ENCODE measurements at places on chromosomes 6 and 20.
A peak's percentile ranks its signal among the peaks of the same experiment; 100 is the strongest.

GRCh38 chr6:45416700-45417099 lies 39.0 kb upstream of the SUPT3H start:
- no peak for DNase-seq

GRCh38 chr6:5501837-5502236 lies 240.5 kb downstream of the FARS2 start:
- DNase-seq, result no peak

DNA sequence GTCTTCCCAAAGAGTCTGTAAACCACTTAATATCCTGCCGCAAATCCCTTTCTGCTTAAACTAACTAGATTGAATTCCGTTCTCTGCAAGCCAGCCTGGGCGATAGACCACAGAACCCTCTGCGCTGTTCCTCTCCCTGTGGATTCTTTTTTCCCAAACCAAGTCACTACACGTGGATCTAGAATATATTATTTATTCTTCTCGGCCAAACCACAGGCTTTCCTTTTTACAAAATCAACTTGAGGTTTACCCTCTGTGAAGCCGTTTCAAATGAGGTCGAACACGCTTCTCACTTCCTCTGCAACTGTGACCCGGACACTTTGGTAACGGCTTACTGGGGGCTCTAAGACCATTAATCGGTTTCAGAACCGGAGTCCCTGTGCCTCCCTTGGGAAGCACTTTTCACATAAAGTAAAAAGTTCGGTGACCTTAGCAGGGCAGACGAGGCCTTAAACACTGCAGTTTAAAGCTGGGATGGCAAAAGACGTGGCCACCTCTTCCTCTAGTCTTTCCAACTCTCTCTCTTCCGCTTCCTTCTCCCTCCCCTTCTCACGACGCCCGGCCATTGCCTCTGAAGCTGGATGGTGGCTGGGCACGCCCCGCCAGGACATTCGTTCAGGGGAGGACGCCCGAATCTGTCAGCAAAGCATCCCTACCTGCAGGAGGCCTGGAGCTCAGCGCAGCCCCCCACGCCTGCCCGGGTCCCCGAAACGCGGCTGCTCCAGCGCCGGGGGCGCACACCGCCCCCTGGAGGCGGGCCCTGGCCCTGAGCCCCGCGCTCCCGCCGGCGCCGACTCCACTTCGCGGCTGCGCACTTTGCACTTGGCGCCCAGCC lies 55.0 kb upstream of the FOXC1 start:
- peak; percentile 65 for DNase-seq

GRCh38 chr6:9612489-9612888 lies 802.4 kb downstream of the TFAP2A start:
- no peak for DNase-seq

DNA sequence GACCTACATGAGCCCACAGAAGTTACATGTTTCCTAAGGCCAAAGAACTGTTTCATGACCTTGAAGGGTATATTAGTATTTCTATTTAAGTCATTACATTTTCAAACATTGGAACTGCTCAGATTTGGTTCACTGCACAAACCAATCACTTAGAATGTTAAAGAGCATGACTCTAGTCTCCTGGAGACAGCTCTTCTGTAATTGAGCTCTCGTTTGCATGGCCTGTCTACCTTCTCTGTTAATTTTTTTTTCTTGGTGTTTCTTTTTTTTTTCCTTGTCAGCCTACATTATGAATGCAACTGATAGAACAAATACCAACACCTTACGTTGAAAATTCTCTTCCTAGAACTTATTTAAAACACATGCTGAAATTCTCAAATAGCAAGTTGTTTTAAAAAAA lies 860.2 kb upstream of the MAP3K7 start:
- DNase-seq, result no peak

GRCh38 chr20:9903048-9903655 lies 64.3 kb upstream of the PAK5 start:
- DNase-seq, result peak; percentile 7

- DNase-seq, result peak; percentile 2
Measured at GRCh38 chr6:100338090-100338489, 126.6 kb downstream of the SIM1 start.

DNA sequence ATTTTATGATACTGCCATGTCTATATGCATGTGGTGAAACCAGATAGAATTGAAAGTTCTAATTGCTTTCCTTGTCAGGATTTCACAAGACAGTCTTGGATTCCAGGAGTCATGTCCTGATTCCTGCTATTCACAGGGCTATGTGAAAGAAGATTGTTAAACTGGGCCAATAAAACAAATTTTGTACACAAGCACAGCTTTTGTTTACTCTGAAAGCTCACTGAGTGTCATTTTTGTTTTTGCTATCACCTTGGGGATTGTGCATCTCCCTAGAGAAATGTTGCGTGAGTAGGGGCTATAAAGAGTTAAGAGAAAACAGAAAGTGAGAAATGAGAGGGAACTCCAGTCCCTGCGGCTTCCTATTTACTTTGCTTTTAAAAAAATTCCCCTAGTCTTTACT lies 627.5 kb downstream of the PKHD1 start:
- no peak for DNase-seq

GRCh38 chr6:157723376-157723775 lies 99.7 kb upstream of the SNX9 start:
- DNase-seq, result no peak

DNA sequence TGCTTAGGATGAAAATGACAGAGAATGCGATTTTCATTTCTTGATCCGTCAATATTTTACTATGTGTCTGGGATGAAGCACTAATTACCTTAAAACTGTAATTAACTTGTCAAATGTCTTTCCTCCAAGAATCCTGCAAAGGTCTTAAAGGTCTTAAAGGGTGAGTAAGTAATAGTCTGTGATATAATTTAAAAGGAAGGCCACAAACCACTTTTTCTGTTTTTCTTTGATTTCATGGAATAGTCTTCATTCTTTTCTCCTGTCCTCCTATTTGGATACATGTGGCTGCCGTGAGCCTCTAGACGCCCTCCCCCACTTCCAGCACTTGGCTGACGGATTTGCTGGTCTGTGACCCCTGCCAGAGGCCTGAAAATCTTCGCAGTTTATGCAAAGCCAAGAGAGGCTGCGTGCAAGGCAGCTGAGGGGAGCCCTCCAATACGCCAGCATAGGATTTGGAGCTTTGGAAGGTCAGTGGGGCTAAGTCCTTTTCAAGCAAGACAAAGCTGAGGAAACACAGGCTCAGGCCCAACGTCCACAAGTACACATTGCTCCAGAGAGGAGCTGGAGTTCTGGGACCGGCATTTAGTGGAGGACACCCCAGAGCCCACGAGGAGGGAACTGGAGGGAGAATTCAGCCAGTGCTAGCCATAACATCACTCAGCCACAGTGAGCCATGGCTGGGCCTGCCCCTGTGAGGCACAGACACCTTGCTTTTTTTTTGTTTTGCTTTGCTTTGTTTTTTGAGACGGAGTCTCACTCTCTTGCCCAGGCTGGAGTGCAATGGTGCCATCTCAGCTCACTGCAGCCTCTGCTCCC lies 382.6 kb downstream of the SMOC2 start:
- DNase-seq, result no peak

DNA sequence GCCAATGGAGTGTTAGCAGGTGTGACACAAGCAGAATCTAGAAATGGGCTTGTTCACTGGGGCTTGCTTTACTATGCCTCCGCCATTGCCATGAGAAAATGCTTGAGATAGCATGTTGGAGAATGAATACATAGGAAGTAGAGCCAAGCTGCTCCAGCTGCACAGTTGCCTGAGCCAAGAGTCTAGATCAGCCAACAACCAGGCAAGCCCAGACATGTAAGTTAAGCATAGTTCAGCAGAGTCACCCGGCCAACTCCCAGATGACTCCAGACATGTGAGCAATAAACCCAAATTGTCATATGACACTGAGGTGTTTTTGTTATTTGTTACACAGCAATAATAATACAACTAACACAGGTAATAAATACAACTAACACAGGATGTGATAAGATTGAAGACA lies 167.9 kb downstream of the HAO1 start:
- DNase-seq, result no peak

GRCh38 chr6:129100164-129100563 lies 217.2 kb downstream of the LAMA2 start:
- DNase-seq, result no peak

DNA sequence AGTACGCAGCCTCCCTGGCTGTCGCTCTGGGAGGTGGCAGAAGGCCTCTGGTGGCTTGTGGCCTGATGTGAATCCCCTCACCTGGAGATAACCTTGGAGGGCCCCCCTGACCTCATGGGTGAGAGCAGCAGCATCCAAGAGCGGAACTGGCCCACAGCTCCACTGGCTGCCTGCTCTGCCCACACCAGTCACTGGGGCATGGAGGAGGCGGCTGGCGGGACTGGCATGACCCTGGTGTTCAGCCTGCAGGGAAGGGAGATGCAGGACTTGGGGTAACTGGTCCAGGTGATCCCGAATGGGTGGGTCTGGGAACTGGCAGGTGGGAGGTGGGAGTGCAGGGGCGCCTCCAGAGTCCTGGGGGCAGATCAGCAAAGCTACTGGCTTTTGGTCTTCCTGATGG lies 10.6 kb upstream of the DSN1 start:
- no peak for DNase-seq

DNA sequence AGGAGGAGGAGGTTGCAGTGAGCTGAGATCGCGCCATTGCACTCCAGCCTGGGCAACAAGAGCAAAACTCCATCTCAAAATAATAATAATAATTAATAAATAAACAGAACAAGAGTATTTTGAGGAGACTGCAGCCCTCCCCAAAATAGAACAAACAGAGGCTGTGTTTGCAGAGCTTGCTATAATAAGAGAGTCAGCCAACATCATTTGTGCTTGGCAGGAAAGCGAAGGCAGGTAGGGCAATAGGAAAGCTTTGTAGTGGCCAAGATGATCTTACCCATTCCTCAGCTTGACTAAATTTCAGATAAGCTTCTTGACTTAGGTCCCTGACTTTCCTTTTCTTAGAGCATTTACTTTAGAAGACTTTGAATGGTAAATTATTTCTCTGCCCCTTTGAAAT lies 6.7 kb downstream of the C6orf141 start:
- no peak for DNase-seq

DNA sequence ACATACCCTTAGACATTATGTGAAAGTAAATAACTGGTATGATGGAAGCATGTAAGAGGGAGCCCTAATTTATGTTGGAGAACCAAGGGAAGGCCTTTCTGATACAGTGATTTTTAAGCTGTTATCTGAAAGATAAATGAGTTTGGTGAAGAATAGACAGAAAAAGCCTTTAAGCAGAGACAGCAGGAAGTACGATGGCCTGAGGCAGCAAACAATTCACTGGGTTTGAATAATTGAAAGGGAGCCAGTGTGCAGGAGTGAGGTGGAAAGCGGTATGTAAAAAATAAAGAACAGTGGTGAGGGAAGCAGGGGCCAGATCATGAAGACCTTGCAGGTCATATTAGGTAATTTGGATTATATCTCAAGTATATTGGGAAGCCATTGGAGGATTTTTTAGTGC lies 4.1 kb upstream of the RAB23 start:
- DNase-seq, result no peak

DNA sequence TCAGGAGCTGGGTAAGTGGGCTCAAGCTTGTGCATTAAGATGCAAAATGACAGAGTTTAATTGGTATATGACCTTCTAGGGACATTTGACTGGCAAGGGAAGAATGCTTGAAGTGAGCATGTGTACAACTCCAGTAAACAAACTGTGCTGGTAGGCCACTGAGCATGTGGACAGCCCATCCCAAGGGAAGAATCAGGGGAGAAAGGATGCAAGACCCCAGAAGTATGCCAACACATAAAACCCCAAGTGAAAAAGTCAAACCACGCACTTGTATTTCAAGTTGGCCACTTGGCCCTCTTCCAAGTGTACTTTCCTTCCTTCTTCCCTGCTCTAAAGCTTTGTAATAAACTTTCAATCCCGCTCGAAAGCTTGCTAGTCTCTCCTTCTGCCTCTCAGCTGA lies 10.4 kb upstream of the THBD start:
- DNase-seq, result no peak

DNA sequence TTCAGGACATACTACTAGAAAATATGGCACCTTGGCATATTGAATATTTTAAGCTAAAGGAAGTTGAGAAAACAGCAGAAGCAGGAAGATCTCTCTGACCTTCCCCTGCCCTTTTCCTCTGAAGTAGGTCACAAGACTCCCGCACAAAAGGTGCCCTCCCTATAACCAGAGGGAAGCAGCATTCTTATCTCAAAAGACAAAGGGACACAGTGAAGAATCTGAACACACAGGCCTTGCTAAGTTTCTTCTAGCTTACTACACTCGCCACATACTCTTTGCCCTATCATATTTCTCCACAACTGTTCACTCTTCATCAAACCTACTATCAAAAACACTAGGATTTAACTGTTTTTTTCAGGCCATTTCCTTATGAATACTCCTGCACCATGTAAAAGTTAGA lies 151.2 kb downstream of the ELOVL4 start:
- DNase-seq, result no peak

GRCh38 chr20:8398263-8399051 lies 266.4 kb downstream of the PLCB1 start:
- no peak for DNase-seq

- no peak for DNase-seq
Measured at GRCh38 chr20:52076164-52076563, 115.4 kb downstream of the ZFP64 start.

DNA sequence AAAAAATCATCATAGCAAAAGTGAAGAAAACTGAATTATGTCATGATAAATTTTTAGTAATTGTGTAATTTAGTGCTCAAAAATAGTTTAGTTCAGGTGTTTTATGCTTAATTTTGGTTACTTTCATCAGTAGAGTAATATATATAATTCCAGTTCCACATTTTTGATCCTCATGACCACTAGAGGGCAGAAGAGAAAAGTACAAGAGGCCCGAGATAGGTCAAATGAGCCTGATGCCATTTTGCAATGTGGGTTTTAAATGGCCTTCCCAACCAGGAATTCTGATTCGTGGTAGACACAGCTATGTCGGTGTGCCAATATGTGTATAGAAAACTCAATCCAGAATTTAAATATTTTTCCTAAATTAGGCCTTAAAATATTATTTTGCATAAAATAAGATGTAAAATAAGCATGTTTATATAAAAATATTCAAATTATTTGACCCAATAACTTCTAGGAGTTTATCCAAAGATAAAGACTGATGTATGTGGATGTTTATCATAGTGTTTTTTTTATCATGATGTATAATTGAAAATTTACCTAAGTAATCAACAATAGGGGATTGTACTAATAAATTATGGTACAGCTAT lies 159.7 kb upstream of the RPS6KA2 start:
- DNase-seq, result peak; percentile 68

DNA sequence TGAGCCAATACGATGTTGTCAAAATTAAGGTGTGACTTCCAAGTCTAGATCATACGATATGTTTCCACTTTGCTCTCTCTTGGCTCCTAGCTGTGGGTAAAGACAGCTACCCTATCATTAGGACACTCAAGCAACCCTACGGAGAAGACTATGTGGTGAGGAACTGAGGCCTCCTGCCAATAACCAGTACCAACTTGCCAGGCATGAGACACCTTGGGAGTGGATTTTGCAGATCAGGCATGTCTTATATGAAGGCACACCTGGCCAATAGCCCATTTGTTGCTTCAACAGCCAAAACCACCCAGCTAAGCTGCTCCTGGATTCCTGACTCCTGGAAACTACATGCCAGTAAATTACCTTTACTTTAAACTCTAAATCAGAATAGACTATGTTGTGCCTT lies 863.4 kb downstream of the DHX35 start:
- DNase-seq, result no peak

Data from activated CD4-positive, alpha-beta T cell treated with anti-CD3 and anti-CD28 coated beads, Interleukin-10, Interleukin-2, amounts not matched to agents 100 ng/mL and 50 ng/mL, durations not matched to agents 16 hours and 8 hours (primary cell).